ENCODE measurements at places on chromosomes 12 and 14. TPM values are rescaled to one million over a fixed set of nuclear protein-coding genes. Genes with fewer than 3 reads are reported as not detected.

Gene CIROP
- total RNA-seq = not detected

GRCh38 chr14:50242096-50242495, 10.7 kb upstream of the SOS2 start:
- no peak for DNase-seq

Gene RGS6
- 1.1 TPM for total RNA-seq

GRCh38 chr12:63994704-63995103, 150.2 kb downstream of the SRGAP1 start:
- DNase-seq = no peak

DNA sequence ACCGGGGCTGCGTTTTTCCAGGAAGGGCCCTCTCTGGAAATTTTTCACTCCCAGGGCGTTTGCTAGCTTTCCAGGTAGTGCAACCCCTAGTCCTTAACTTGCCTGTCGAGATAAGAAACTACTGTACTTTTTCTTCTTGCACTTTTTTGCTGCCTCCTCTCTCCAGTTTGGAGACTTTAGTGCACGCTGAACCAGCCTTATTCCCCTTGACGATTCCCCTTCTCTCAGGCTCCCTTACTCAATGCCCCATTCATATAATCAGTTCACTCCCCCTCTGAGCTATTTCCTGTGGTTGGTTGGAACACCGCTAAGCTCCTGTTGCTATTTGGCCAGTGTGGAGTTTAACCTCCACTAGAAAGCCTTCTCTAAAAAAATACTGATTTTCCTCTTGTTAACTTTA, 682 bp downstream of the CREBL2 start:
- DNase-seq = no peak

DNA sequence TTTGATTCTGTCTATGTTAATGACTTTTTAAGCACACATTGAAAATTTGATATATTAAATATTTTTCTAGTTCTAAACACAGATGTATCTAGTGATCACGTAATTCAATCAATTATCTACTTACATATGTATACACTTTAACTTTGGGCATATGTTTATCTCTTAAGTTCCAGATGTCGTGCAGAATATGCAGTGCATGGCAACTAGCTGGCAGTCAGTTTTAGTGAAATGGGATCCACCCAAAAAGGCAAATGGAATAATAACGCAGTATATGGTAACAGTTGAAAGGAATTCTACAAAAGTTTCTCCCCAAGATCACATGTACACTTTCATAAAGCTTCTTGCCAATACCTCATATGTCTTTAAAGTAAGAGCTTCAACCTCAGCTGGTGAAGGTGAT, 105.3 kb downstream of the PTPRQ start:
- no peak for DNase-seq

Gene ARMH4
- total RNA-seq = 2.9 TPM

DNA sequence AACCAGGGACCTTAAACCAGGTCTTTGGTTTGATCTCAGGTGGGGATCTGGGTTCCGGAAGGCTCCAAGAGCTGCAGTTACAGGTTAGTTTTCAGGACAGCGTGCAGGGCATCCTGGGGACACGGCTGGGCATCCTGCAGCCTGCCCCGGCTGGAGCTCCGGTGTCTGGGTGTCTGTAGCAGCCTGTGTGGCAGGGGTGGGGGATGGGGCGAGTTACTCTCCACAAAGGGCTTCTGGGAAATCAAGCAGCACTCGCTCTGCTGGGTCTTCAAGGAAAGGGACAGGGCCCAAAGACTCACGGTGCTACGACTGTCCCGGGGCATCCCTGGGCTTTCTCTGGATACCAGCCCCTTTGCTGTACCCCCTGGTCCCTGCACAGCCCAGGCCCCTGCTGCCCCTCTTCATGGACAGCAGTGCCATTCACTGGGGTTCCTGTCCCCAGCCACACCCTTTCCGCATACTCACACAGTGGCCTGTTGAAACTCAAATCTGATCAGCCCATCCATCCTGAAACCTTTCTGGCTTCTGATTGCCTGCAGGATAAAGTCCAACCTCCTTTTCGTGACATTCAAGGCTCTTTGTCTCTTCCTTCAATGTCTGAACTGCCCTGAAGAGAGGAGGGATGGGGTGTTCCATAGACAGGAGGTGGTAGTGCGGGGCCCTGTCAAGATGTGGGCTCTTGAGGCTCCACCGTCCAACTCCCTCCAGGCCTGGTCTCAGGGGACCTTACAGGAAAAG, 22.2 kb upstream of the PPP1R13B start:
- peak; percentile 76 for DNase-seq

DNA sequence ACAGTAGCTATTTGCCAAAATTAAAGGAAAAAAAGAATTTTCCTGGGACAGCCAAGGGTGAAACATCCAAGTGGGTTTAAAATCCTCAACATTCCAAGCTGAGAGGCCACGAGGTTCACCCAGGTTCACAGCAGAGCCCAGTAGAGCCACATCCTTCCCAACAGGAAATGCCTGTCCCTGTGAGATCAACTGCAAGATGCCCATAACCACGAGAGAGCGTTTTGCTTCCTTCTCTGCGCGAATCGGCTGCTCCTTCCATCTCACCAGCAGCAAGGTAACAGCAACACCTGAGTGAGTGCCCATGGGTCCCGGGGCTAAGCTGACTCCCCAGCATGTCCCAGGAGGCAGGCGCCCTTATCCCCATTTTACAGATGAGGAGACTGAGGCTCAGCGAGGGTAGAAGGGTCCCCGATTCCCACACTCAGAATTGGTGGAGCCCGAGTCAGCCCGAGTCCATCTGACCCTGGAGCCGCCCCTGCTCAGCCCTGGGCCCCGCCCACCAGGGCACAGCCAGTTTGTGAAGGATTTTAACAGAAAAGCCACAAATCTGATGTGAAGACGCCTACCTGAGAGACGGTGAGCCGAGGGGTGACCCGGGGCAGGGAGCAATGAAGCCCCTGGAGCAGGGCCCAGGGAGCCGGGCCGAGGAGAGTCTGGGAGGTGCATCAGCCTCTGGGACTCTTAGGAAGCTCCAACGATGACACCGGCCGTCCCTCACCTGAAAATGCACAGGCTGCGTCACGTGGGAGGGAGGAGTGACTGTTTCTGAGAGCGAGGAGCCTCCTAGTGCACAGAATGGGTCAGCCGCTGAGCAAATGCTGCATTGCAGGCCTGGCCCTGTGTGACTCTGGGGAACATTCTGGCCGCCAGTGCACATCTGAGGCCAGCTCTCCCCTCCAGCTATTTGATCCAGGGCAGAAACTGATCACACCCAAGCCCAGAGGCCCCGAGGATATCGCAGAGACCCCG, 236.9 kb upstream of the SFSWAP start:
- DNase-seq = no peak

Gene TUBA1B
- 496 TPM for total RNA-seq

Gene GPR132
- 1.5 TPM for total RNA-seq

Gene REM2
- 0.18 TPM for total RNA-seq

DNA sequence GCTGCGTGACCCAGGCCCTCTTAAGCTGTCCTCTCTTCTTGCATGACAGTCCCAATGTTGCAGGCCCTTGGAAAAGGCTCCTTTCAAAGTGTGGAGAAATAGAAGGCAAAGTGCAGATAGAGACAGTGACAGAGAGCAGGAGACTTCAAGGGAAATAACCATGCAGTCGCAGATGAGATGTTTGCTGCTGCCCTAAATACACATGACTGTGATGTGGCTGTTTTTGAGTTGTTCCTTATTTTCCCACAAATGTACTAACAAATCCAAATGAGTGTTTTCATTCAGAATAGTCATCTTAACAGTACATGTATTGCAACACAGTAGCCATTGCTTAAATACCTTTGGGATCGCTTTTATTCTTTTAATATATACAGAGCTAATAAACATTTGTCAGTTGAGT, 101.6 kb downstream of the SLC15A5 start:
- no peak for DNase-seq

Gene FOXN4
- total RNA-seq = not detected

DNA sequence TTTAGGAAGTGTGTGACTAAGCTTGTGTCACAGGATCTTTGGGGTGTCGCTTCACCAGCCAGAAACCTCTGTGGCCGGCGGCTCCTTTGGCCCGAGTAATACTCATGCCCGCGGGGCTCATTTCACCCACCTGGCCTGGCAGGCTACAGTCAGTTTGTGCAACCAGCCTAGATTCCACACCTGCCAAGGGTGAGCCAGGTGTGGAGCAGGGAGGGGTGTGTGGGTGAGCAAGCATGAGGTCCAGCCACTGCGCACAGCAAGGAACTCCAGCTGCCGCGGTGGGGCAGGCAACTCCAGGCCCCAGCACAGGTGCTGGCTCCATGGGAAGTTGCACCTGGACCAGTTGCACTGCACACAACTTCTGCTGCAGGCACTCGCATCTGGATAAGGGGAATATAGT, 462.3 kb upstream of the LRFN5 start:
- no peak for DNase-seq

DNA sequence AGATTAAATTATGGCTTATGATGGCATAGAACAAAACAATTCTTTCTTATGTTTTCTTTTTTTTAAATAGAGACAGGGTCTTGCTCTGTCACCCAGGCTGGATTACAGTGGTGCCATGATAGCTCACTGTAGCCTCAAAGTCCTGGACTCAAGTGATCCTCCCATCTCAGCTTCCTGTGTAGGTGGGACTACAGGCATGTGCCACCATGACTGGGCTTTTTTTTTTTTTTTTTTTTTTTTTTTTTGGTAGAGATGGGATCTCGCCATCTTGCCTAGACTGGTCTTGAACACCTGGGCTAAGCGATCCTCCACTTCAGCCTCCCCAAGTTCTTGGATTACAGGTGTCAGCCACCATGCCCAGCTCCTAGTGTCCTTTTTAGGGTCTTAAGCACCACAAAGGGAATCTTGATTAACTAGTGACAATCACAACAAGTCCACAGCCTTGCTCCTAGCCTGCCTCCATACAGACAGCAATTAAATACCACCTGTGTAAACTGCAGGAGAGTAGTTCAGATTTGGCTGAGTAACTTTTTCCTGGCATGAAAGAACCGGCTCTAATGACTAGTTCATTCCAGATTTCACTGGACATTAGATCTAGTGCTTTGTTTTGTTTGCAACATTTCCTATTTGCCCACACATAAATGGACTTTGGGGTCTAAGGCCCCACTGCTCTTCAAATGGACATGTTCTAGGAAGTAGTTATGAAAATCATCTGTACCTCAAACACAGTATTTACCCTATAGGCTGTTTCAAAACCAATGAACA, 61.6 kb downstream of the SH2B3 start:
- no peak for DNase-seq

- no peak for DNase-seq
Measured at GRCh38 chr12:72304751-72305150, 32.6 kb downstream of the TRHDE start.

- DNase-seq = no peak
Measured at GRCh38 chr14:34810028-34810427, 65.1 kb downstream of the BAZ1A start.
